Activated naive CD8-positive, alpha-beta T cell treated with anti-CD3 and anti-CD28 coated beads for 36 hours (primary cell): ENCODE measurements at places on chromosomes 4 and X. TPM values are rescaled to one million over a fixed set of nuclear protein-coding genes. Genes with fewer than 3 reads are reported as not detected.

MAGEA3 gene
- total RNA-seq, result not detected

- H3K27ac ChIP-seq, result no peak overlapping the region
- H3K36me3 ChIP-seq, result no peaks in the 10 kb centered on the region
- no peaks in the 10 kb centered on the region for H3K4me1 ChIP-seq
- H3K27me3 ChIP-seq, result peaks cover 31% of the 10 kb centered on the region
- DNase-seq, result no peak
Measured at GRCh38 chr4:151231915-151232595, 44.9 kb upstream of the PRSS48 start.

DNA sequence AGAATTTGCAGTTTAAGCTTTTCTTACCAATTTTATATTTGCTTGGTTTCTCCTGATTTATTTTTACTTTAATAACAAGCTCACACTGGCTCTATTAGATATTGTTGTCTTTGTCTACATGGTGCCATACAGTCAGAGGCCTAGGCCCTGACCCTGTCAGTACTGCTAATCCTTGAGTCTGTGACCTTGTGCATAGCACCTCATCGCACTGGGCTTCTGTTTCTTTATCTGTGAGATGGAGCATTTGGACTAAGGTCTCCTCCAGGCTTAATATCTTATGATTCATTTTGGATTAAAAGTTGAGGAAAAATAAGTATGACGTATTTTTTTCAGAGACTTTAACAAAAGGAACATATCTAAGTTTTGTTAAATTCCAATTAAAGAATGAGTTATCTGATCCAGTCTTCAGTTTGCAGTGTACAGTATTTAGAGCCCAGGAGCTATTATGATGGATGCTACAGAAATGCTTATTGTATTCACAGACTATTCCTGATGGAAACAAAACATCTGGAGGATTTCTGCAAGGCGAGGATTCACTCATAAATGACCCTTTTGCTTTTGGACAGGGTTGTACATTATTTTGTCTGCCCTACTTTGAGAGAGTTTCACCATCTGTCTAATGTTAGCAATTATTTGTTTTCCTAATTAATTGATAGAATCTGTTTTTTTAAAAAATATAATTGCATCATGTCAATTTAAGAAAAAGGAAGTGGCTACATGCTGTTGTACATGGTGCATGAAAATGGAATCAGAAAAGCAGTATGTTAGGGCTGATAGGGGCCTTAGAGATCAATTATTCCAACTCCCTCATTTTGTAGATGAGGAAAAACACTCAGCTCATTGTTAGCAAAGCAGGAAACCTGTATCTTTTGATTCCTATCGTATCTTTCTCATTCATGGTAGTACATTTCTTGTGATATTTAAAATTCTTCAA lies 203.6 kb downstream of the BANK1 start:
- peaks cover 6% of the 10 kb centered on the region for H3K27me3 ChIP-seq
- DNase-seq, result no peak
- H3K36me3 ChIP-seq, result no peaks in the 10 kb centered on the region

- no peak overlapping the region for H3K27ac ChIP-seq
- H3K4me1 ChIP-seq, result no peaks in the 10 kb centered on the region
- H3K4me3 ChIP-seq, result no peak overlapping the region
Measured at GRCh38 chr4:62194342-62194741, 994.2 kb downstream of the ADGRL3 start.

- no peak for DNase-seq
- H3K27me3 ChIP-seq, result no peaks in the 10 kb centered on the region
- peaks cover 12% of the 10 kb centered on the region for H3K36me3 ChIP-seq
Measured at GRCh38 chrX:350534-351323, 32.1 kb upstream of the GTPBP6 start.

GRCh38 chr4:99753931-99754330 lies 62.7 kb upstream of the DAPP1 start:
- H3K27me3 ChIP-seq, result peaks cover 10% of the 10 kb centered on the region
- H3K36me3 ChIP-seq, result no peaks in the 10 kb centered on the region
- H3K4me1 ChIP-seq, result no peaks in the 10 kb centered on the region
- no peak overlapping the region for H3K27ac ChIP-seq
- no peak for DNase-seq

GRCh38 chrX:20712811-20713210 lies 446.1 kb upstream of the RPS6KA3 start:
- no peaks in the 10 kb centered on the region for H3K27me3 ChIP-seq
- no peak overlapping the region for H3K27ac ChIP-seq
- H3K4me3 ChIP-seq, result no peak overlapping the region
- DNase-seq, result no peak
- no peaks in the 10 kb centered on the region for H3K4me1 ChIP-seq
- H3K36me3 ChIP-seq, result no peaks in the 10 kb centered on the region
